PC-9 (cell line): ENCODE measurements at places on chromosomes 2 and 18. TPM values are rescaled to one million over a fixed set of nuclear protein-coding genes. Genes with fewer than 3 reads are reported as not detected.

- no peak for DNase-seq
These were observed 220.7 kb upstream of the MC4R start for GRCh38 chr18:60593249-60593648.

DNA sequence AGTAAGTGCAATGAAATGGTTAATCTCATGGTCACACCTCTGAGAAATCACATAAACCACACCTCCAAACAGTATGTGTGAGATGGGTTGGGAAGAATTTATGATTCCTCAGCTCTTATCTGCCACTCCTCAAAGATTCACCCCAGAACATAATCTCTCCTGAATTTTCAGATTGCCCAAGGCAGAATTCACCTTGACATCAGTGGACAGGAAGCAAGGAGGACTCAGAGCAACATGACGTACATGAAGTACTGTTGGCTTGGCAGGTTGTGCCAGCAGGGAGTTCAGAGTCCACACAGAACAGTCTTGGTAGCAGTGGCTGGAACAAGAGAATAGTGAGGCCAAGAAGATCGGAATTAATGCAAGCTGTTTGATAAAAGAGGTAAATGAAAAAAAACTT, 31.7 kb upstream of the CYBRD1 start:
- DNase-seq = no peak

DNA sequence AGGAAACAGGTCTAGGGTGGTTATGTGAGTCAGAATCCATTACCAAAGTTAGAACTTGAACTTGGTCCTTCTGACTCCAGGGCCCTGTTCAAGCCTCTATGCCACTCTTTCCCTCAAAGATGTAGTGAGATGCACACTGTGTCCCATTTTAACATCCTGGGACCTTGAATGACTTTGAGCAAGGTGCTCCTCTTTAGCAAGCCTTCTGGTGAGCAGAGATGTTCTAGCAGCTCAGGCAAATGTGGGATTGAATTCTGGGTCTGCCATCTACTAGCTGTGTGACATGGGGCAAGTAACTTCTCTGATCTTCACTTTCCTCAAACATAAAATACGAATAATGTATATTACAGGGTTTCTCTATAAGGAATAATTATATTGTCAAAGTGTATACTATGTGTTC, 294.0 kb upstream of the CXCR4 start:
- DNase-seq = no peak

DNA sequence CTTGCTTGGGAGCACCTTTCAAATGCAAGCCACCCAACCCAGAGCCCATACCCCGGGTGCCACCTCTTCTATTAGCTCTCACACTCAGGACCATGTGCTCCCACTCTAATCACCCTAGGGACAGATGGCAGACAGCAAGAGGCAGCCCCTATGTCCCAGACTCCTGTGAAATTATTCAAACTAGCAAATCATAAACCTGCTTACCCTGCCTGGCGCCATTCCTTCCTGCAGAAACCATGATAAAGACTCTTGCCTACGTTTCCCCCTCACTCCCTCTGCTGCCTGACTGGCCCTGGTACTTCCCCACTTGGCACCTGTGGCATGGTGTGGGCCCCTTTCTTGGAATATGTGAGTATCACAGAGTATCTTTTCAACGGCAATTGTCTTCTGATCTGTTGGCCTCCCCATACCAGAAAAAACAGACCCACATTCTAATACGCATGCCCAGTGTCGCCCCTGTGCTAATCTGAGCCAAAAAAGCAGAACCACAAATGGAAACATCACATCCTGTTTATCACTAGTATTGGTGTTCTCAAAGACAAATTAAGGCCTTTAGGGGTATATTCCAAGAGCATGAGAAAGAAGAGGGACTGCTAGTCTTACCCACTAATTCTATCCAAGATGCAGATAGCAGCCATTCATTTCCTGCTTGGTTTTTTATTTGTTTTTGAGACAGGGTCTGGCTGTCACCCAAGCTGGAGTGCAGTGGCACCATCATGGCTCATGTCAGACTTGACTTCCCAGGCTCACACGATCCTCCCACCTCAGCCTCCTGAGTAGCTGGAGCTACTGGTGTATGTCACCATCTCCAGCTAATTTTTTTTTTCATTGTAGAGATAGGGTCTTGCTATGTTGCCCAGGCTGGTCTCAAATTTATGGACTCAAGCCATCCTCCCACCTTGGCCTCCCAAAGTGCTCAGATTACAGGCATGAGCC, 44.1 kb upstream of the TTC39C start:
- no peak for DNase-seq

DNA sequence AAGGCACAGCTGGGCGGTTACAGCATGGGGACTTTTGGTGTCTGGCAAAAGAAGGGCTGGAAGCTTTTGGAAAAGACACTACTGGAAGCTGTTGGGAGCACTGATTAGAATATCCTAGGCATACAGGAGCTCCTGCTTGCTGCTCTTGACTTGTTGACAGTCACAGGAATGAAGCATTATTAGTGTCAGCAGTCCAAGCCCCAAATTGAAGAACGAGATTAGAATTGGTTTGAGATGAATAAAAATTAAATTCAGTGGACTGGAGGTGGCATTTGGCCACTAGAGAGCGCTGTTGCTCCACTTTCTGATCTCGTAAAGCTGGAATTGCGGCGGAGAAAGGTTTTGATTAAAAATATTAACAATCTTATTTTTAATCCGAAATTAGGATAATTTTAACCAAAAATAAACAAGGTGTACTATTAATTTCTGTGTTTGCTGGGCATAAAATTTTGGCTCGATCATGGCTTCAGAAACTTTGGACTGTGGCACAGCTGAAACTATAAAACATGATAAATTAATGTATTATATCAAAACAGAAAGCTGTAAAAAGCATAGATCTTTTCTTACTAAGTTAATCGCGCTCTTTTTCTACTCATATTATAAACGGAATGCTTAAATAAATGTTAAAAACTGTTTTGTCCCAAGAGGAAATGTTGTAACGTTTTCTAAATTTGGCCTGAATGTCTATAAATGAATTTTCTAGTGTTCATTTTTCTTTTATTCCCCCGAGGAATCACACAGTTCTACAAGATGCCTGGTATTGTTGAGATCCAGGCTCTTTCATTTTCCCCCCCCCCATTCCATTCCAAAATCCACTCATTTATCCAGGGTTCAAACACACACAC, 2.4 kb upstream of the HOXD8 start:
- peak; percentile 43 for DNase-seq

GRCh38 chr2:174593574-174594203, 3.9 kb downstream of the WIPF1 start:
- DNase-seq = no peak

- no peak for DNase-seq
These were observed 762.2 kb upstream of the HS6ST1 start for GRCh38 chr2:129080715-129081476.

DNA sequence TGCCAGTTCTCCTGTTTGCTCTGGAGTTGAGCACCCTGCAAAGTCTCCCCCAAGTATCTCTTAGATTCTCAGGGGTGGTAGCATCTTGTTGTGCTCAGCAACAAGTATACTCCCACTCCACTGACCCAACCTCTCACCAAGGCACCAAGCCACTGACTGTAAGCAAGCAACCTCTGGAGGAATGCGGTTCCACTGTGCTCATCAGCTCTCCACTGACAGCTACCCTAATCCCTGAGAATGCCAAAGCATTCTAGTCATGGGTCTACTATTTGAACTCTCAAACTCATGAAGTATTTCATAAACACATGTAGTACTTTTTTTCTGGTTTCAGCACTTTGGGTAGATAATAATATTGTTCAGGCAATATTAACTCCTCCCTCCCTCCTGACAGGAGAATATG, 170.0 kb downstream of the EPHA4 start:
- DNase-seq = peak; percentile 74

The DYNAP gene
- total RNA-seq = not detected in 2 replicates

The MOCOS gene
- total RNA-seq = 22.7 and 30.4 TPM in 2 replicates

The GPR45 gene
- total RNA-seq = not detected in 2 replicates

The CLEC4F gene
- not detected in 2 replicates for total RNA-seq

The TCF23 gene
- total RNA-seq = not detected in 2 replicates
